H9 (cell line): ENCODE measurements at places on chromosomes 12 and 14. TPM values are rescaled to one million over a fixed set of nuclear protein-coding genes. Genes with fewer than 3 reads are reported as not detected.
A peak's percentile ranks its signal among the peaks of the same experiment; 100 is the strongest.

- DNase-seq = no peak
Observed at GRCh38 chr12:57552306-57552651, 2.4 kb downstream of the KIF5A start.

DNA sequence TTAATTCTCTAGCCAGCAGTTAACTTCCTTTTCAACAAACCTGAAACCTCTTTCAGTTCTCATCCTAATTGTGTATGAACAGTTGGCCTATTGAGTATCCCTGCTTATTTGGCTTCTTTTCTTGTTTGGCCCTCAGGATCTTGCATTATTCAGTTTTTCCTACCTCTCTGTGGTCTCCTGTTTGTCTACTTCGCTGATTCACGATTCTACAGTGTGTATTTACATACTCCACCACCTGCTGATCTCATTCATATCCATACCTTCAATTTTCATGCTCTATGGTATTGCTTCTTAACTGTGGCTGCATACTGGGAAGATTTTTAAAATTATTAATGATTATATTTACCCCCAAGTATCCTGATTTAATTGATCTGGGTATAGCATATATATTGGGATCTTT lies 56.4 kb downstream of the RASSF9 start:
- no peak for DNase-seq

DNA sequence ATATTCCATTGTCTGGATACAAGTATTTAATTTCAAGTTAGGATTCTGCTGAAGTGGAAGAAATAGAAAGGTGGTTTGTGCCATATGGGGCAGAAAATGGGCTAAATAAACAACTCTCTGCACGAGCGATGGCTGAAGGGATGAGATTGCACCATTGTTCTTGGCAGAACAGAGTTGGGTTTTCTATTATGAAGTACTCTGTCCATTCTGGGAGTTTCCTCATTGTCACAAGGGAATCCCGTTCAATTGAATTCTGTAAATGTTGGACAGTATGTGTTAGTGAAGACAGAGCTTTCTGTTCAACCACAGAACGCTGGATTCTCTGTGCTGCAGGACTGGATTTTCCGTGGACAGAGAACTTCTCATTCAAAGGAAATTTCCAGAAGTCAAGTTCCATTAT lies 345.5 kb upstream of the PRICKLE1 start:
- DNase-seq = no peak

- no peak for DNase-seq
Observed at GRCh38 chr14:91090743-91091142, 23.1 kb upstream of the DGLUCY start.

Gene GLT1D1
- total RNA-seq = 6.7 and 7.0 TPM in 2 replicates

GRCh38 chr12:6927379-6928021 lies at the start of gene ATN1:
Gene ATN1, plus strand, starts transcription at chr12:6927959. Its CDS starts 6,043 bp downstream, at chr12:6934002.
- DNase-seq = peak; percentile 88

DNA sequence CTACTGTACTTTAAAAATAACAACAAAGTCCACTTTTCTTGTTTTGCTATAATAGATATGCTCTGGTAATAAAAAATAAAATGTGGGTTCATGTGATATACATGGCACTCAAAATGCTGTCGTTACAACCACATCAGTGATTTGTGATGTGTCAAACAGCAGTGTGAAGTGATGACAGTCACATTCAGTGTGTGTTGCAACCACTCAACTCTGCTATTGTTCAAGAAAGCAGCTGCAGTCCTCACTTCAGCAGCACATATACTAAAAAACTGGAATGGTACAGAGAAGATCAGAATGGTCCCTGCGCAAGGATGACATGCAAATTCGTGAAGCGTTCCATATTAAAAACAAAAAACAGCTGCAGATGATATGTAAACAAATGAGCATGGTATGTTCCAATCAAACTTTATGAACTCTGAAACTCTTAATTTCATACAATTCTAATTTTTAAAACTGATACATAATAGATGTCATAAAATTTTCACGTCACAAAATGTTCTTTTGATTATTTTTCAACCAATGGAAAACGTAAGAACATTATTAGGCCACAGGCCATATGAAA lies 6.7 kb downstream of the TRMT5 start:
- DNase-seq = no peak

GRCh38 chr14:93648440-93649168 lies 139.7 kb downstream of the PRIMA1 start:
- peak; percentile 48 for DNase-seq

Gene NEMP1
- 50.1 and 53.0 TPM in 2 replicates for total RNA-seq

Gene ASCL1
- total RNA-seq = 0.20 TPM in 1 of 2 replicates, not detected in the other

DNA sequence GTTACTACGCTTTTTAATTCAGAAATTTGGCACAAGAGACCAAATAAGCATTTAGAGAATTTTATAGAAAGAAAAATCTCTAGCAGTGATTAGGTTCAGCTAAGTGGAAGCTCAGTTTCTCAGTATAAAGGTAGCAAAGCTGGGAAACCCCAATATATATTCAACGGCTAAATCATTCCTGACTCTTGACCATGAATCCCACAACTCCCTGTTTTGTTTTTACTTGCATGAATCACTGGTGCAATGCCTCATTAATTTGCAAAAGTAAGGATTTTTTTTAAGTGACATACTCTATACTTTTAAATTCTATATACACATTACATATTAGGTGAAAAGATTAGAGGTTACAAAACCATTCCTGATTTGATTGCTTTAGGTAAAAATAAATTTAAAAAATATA lies 74.3 kb upstream of the PLEKHG7 start:
- DNase-seq = no peak

Gene BEST3
- total RNA-seq = 0.11 and 0.42 TPM in 2 replicates

Gene EXOC3L4
- total RNA-seq = 0.39 and 0.42 TPM in 2 replicates

DNA sequence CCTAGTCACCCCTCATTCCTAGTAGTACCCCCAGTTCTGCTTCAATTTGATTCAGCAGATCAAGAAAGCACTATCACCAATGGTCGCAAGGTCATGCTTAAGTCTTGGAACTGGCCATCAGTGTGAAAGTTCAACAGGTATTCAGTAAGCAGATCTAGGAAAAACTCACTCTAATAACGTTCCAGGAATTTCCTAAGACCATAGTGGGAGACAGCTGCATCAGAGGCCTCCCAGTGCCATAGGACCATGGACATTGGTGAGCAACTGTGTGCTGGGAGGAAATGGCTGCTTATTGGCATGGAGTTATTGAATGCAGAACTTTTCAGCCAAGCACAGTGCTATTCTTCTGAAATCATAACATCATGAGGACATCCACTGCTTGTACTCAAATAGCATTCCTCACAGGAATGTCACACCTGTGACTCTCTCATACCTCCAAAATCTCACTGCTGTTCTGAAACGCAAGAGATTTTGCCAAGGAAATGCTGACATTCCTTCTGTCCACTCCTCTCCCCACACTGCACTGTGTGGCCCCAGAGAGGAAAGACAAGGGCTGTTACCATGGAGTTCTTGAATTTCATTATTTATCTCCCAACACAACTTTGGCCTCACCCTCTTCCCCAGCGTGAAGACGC lies 30.9 kb upstream of the MDM2 start:
- DNase-seq = no peak

GRCh38 chr12:54393207-54393609 lies 8.7 kb upstream of the ZNF385A start:
- DNase-seq = no peak

GRCh38 chr12:124321040-124321481 lies 26.2 kb downstream of the RFLNA start:
- peak; percentile 85 for DNase-seq

- no peak for DNase-seq
Observed at GRCh38 chr14:88225721-88226120, 97.3 kb downstream of the KCNK10 start.

DNA sequence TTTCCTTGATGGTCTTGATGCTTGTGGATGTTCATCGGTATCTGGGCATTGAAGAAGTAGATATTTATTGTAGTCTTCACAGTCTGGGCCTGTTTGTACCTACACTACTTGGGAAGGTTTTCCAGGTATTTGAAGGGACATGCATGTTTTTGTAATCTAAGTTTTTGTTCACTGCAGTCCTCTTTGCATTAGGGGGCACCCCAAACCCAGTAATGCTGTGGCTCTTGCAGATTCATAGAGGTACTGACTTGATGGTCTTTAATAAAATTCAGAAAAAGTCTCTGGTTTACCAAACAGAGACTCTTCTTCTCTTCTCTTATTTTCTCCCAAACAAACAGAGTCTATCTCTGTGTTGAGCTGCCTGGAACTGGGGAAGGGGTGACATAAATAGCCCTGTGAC lies 150.9 kb upstream of the SLC16A7 start:
- no peak for DNase-seq
